Tibial nerve (tissue), 4 donors: ENCODE measurements at places on chromosomes 6 and 20. TPM values are rescaled to one million over a fixed set of nuclear protein-coding genes. Genes with fewer than 3 reads are reported as not detected.

DNA sequence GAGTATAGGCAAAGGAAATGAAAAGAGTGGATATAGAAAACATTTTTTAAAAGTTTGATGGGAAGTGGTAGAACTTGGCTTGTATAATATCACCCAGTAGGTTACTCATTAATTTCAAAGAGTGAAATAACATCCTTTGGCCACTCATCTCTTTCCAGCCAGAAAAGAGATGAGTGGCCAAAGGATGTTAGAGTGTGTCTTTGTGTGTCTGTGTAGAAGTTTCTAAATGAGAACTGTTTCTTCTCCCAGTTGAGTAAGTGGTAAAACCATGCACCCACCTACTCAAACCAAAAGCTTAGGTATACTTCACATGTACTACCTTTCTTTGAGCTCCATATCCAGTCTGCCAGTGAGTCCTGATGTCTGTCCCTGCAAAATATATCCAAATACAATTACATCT is 47.7 kb upstream of the TMEM244 start:
- DNase-seq: no peak

DNA sequence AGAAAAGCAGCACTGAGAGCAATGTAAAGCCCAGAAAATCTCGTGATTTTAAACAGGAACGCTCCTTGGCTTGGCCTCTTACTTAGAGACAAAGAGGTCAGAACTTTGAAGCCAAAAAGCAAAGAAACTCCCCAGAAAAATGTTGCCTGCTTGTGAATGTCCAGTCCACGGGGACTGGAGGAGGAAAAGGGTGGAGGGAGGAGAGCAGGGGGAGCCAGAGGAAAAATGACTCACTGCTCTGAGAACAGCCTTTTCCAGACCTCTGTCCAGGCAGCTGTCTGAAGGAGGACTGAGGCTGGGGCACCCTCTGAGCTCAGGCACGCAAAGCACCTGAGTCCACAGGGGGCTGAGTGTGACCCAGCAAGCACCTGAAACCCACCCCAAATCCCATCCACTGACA is 64.7 kb downstream of the TRAM2 start:
- DNase-seq: peak; percentile 40

DNA sequence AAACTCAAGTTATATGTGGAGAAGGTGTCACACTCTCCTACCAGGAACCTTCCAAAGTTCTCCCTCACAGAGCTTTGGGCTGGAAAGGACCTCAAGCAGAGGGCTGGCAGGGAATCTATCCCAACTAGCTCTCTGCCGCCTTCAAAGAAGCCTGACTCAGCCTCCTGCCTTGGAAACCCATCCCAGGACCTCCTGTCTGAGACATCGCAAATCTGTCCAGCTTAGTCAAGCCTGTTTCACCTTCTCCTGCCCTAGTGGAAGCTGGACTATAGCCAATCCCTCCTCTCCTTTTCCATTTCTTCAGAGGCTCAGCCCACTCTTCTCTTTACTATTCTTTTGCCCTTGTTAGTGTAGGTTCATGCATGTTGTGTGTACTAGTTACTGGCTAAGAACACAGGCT is 48.2 kb upstream of the FOXP4 start:
- no peak for DNase-seq

LHFPL5 gene
- total RNA-seq: not detected

C6orf15 gene
- not detected for total RNA-seq

GUCA1A gene
- not detected for total RNA-seq

PM20D2 gene
- 28.2 TPM for total RNA-seq
